Thoracic aorta (tissue), 2 donors: ENCODE measurements at places on chromosomes 3 and 15. TPM values are rescaled to one million over a fixed set of nuclear protein-coding genes. Genes with fewer than 3 reads are reported as not detected.

DNA sequence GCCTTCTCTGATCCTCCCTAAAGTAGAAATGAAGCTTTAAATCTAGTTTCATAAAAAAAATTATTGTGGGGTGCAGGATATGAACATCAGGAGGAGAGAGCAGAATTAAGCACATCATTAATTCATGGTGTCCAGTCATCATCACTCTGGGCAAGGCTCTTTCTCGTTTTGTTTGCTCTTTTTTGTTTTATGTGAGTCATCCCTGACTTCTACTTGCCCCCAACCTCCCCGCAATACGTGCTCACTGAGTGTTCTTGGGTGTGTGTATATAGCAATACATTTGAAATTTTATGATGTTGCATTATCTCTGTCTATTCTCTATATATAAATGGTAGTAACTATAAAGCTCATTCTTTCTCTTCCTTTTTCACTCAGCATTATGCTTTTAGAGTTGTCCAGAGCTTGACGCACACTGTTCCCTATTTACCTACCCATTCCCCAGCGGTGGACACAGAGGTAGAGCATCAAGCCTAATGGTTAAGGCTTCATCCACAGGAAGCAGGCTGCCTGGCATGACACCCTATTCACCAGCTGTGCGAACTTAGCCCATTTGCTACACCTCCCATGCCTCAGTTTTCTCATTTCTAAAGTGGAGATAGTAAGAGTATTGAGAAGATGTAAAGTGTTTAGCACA, 72.3 kb downstream of the CD200R1L start:
- no peak overlapping the region for H3K27ac ChIP-seq
- no peak for DNase-seq
- no peaks in the 10 kb centered on the region for H3K27me3 ChIP-seq
- H3K4me3 ChIP-seq: no peak overlapping the region

- H3K27ac ChIP-seq: no peak overlapping the region
- H3K4me3 ChIP-seq: no peak overlapping the region
- no peaks in the 10 kb centered on the region for H3K4me1 ChIP-seq
- H3K27me3 ChIP-seq: no peaks in the 10 kb centered on the region
Measured at GRCh38 chr3:55074796-55075195, 146.9 kb upstream of the LRTM1 start.

SLC35G2 gene
- total RNA-seq: 6.9 TPM

GRCh38 chr3:51394541-51394940, 3.5 kb downstream of the RBM15B start:
- no peaks in the 10 kb centered on the region for H3K27me3 ChIP-seq
- DNase-seq: no peak
- no peak overlapping the region for H3K27ac ChIP-seq
- H3K4me3 ChIP-seq: no peak overlapping the region

DNA sequence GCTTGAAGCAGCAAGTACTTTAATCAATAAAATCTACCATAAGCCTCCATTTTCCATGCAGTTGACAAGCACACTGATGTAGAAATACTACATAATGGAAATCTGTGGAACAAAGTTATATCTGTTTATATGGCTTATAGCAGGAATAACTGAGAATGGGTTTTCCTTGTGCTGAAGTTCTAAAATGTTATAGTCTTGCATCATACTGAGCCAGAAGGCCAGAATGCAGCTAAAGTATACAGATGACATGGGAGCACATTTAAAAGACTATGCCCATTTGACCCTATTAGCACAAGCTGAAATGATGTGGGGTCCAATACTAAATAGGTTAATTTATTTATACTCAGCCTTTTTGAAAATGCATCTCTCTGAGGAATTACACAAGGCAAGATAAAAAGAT, 25.1 kb downstream of the SLC24A5 start:
- H3K4me3 ChIP-seq: no peak overlapping the region
- peak overlapping the region; percentile 91 for H3K27ac ChIP-seq
- no peak for DNase-seq
- H3K4me1 ChIP-seq: peaks cover 51% of the 10 kb centered on the region

DNA sequence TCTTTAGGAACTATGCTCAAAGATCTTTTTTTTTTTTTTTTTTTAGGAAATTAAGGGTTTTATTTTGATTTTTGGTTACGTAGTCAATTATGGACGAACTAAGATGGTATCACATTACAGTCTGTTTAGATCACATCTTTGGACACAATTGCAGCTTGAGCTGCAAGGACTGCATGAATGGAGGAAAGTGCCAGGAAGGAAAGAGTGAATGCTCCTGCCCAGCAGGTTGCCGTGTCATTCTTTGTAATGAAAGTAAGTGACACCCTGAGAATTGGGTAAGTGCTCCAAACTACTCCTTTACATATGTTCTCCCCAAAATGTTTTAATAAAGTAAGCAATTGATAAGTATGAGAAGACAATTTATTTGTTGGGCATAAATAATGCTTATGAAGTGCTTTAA, 716.5 kb upstream of the GOLIM4 start:
- no peak overlapping the region for H3K27ac ChIP-seq
- no peaks in the 10 kb centered on the region for H3K4me1 ChIP-seq
- no peak overlapping the region for H3K4me3 ChIP-seq
- H3K36me3 ChIP-seq: no peaks in the 10 kb centered on the region
- no peak for DNase-seq
- no peaks in the 10 kb centered on the region for H3K27me3 ChIP-seq

ROPN1 gene
- not detected for total RNA-seq

DNA sequence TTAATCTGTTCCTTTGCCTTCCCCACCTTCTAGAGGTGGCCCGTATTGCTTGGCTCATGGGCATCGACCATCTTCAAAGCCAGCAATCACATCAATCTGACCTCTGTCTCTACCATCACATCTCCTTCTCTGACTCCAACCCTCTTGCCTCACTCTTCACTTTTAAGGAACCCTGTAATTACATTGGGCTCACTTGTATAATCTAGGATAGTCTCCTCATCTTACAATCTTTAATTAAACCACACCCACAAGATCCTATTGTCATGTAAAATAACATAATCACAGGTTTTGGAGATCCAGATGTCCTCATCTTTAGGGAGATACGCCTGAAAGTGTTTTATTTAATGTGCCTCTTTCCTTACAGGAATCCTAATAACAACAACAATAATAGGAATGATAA, 234.5 kb downstream of the ERC2 start:
- H3K4me3 ChIP-seq: no peak overlapping the region
- no peak overlapping the region for H3K27ac ChIP-seq
- no peak for DNase-seq
- H3K4me1 ChIP-seq: no peaks in the 10 kb centered on the region
- no peaks in the 10 kb centered on the region for H3K36me3 ChIP-seq

PARP15 gene
- total RNA-seq: 4.0 TPM

MKRN2OS gene
- total RNA-seq: not detected

DNA sequence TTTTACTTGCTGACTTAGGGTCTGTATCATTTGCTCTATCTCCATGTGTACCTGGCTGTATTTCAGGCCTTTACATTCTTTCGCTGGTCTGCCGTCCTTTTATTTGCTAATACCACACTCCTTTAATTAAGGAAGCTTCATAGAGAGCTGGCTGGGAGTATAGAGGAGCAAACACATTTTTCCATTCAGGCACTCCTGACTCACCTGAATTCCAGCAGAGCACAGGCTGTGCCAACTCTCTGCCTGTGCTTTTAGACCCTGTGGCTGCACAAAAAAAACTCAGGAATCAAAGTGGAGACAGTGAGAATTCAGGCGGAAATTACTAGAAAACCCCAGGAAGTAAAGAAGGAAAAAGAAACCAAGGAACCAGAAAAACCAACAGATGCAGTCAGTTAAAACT, 29.0 kb upstream of the ATP10A start:
- no peaks in the 10 kb centered on the region for H3K36me3 ChIP-seq
- peaks cover 12% of the 10 kb centered on the region for H3K4me1 ChIP-seq
- H3K27me3 ChIP-seq: no peaks in the 10 kb centered on the region

- no peaks in the 10 kb centered on the region for H3K27me3 ChIP-seq
- no peak overlapping the region for H3K27ac ChIP-seq
- no peak for DNase-seq
- no peaks in the 10 kb centered on the region for H3K4me1 ChIP-seq
- H3K36me3 ChIP-seq: no peaks in the 10 kb centered on the region
Measured at GRCh38 chr15:80106051-80106450, 46.6 kb downstream of the ZFAND6 start.

GRCh38 chr3:123044981-123045763, 17.6 kb upstream of the SEMA5B start:
- no peaks in the 10 kb centered on the region for H3K36me3 ChIP-seq
- H3K27me3 ChIP-seq: no peaks in the 10 kb centered on the region
- H3K27ac ChIP-seq: no peak overlapping the region
- DNase-seq: no peak
- no peak overlapping the region for H3K4me3 ChIP-seq

- H3K27ac ChIP-seq: no peak overlapping the region
- H3K4me3 ChIP-seq: no peak overlapping the region
- H3K36me3 ChIP-seq: no peaks in the 10 kb centered on the region
- H3K4me1 ChIP-seq: no peaks in the 10 kb centered on the region
- no peak for DNase-seq
- no peaks in the 10 kb centered on the region for H3K27me3 ChIP-seq
Measured at GRCh38 chr15:94745371-94745770, 514.0 kb downstream of the MCTP2 start.

- H3K27ac ChIP-seq: no peak overlapping the region
- peaks cover 5% of the 10 kb centered on the region for H3K4me1 ChIP-seq
- no peaks in the 10 kb centered on the region for H3K36me3 ChIP-seq
- peak overlapping the region; percentile 16 for H3K4me3 ChIP-seq
- no peaks in the 10 kb centered on the region for H3K27me3 ChIP-seq
Measured at GRCh38 chr15:55108448-55108847, 88.3 kb downstream of the RSL24D1 start.
